ENCODE measurements at places on chromosomes 3 and 15.

DNA sequence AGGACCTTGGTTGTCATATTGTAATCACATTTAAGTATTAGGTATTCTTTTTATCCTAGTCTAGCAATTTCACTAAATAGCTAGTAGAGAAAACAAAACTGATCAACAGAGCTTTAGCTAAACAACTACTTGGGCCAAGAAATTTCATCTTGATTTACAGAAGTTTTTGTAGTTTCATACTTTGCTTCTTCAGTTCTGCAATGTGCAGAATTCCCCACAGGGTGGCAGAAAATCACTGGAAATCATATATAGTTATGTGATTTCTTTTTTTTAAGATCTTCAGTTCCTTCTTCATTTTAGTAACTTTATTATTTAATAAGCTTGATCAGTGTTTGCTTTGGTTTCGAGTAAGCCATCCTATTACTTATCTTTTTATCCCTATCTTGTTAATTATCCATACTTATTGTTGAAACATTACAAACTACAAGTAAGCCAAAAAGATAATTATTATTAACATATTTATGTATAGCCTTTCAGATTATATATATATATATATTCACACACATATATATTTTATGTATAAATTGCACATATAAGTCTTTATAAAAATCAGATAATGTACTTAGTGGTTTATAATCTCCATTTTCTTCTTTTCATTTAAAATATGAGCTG is 2.2 kb upstream of the BNIP2 start:
- DNase-seq, result peak; percentile 24

DNA sequence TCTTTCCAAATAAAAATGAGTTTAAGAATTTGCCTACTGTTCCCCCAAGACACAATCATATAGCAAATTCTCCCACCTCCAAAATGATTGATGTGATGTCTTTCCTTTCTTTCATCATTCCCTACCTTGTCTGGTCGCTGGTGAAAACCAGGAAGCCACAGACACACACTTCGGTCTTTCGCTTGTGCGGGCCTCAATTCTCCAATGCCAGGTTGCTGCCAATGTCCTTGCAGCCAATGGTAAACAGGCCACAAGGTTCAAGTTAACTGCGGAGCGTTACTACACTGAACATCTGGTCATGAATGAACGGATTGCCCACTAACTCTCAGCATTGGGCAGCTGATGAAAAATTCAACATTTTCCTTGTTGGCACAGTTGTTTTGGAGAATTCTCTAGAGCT is 192.2 kb downstream of the FOXP1 start:
- no peak for DNase-seq

DNA sequence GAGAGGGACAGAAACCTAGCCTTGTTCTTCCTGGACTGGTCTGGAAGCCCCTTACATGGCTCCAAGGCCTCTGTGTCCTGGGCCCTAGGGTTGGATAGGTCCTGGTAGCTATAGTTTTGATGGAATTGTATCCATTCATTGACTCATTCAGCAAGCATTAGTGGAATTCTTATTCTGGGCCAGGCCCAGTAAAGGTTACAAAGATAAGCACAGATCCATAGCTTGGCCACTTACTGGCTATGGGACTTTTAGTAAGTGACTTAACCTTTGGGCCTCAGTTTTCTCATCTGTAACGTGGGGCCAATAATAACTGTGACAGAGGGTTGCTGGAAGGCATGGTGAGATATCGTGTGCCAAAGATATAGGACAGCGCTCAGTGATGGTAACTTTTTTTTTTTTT is 13.6 kb upstream of the DAG1 start:
- DNase-seq, result no peak

GRCh38 chr15:61390138-61390537 is 161.0 kb upstream of the RORA start:
- DNase-seq, result no peak

GRCh38 chr15:61364871-61365270 is 135.8 kb upstream of the RORA start:
- DNase-seq, result no peak

DNA sequence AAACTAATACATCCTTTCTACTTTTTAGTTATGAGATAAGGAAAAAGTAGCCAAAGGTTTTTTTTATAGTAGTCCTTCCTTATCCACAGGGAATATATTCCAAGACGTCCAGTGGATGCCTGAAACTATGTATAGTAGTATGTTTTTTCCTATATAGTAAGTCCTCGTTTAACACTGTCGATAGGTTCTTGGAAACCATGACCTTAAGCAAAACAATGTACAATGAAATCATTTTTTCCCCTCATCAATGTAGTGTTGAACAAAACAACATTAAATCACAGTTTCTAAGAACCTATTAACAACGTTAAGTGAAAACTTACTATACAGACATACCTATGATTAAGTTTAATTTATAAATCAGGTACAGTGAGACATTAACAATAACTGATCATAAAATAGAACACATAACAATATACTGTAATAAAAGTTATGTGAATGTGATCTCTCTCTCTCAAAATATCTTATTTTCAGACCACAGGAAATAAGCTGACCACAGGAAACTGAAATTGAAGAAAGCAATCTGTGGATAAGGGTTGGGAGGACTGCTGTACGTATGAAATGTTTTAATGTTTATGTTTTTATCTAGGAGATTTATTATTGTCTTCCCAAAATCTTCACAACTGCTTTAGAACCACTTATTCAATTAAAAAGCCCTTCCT is 20.6 kb downstream of the COPS2 start:
- DNase-seq, result no peak

GRCh38 chr15:27042230-27042629 is 71.2 kb downstream of the GABRG3 start:
- no peak for DNase-seq

DNA sequence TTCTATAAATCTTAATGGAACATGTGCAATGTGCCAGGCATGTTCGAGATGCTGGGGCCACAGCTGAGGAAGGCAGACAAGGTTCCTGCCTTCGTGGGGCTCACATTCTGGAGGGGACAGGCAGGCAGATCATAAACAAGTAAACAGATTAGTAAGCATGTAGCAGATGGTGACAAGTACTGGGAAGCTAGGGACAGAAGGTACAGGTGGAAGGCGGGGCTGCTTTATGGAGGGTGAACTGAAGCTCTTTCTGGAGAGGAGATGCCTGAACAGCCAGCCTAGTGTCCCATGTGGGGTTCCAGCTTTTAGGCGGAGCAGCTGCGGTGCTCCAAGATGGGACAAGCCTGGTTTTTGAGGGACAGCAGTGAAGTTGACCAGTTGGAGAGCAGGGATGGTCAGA is 74.7 kb upstream of the SNRK start:
- no peak for DNase-seq

GRCh38 chr3:15288331-15289035 is 43.9 kb downstream of the SH3BP5 start:
- DNase-seq, result no peak

GRCh38 chr3:32004113-32004765 is 22.7 kb downstream of the ZNF860 start:
- DNase-seq, result no peak

GRCh38 chr3:142444343-142444742 is 3.5 kb downstream of the XRN1 start:
- DNase-seq, result no peak

DNA sequence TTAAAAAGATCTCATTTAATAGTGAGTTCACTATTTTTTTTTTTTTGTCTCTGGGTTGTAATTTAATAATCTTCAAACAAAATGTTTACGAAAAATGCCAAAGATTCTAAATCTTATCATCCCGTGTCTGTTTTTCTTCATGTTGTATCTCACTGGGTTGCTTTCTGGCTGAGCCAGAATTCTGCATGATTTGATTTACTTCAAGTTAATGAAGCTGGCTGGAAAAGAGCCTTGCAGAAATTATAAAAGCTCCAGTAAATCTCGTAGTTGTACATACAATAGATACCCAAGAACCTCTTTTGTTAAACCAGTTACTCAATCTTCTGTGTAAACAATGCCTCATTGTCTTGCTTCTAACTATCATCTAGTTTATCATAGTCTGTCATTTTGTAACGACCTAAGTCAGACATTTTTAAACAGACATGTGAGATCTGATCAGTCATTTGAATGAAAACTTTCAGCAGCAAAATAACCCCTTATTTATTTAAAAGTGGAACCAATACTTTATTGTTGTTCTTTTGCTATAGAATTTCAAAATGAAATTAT is 249.0 kb downstream of the MCTP2 start:
- DNase-seq, result no peak

GRCh38 chr3:187101184-187102072 is 37.9 kb downstream of the RPL39L start:
- DNase-seq, result peak; percentile 42

DNA sequence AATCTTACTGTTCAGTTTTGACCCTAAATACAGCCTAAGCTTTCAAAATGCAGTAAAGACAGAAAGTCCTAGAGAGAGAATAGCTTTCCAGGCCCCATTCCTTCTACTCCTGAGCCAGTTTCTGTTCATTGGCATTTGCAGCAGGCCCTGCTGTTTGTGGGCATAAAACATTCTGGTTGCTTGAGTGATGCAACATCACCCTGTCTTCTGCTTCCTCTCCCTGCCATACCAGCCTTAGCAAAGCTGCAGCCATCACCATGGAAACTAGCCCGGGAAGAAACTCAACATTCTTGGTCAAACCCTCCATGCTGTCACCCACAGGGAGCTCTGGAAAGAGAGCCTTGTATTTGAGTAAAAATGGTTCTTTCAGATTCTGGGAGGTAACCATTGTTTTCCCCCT is 325.7 kb downstream of the MAGI1 start:
- DNase-seq, result no peak

DNA sequence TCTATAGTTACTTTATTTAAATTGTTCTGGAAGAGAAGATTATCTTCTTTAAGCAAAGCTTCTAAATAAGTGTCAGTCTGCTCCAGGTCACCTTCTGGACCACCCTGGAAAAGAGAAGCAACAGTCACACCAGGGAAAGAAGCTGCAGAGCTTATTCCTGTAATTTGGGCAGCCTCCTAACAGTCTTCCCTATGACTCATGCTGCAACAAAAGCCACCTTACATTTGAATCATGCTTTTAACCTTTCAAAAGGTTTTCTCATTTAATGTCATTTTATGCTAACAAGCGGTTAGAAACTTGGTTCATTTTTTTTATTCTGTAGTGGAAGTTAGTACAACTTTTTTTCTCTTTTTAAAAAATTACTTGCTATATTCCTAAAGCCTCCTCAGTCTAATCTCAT is 5.3 kb upstream of the GUCA1C start:
- DNase-seq, result no peak

DNA sequence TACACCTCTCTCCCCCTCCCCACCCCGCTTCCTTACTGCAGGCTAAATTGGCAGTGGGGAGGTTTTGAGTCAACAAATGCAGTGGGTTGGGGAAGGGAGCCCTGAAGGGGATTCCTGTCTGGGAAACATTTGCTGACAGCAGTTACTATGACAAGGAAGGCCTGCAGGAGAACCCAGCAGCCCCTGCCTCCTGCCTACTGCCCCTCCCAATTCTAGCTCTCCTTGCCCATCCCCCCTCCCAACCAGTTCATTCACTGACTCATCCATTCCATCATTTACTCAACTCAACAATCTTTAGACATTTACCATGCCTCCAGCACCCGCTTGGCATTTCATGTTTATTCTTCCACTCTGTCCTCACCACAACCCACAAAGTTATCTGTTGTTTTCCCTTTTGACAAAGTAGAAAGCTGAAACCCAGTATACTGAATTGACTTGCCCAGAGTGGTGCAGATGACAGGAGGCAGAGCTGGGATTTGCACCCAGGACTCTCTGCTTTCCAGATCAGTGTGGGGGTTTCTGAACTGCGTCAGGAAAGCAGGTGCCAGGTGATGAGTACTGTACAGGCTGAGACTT is 75.0 kb downstream of the MAGEF1 start:
- peak; percentile 14 for DNase-seq

GRCh38 chr15:49731187-49732099 is 110.6 kb downstream of the DTWD1 start:
- no peak for DNase-seq

GRCh38 chr3:102006812-102007485 is 157.6 kb downstream of the NFKBIZ start:
- peak; percentile 68 for DNase-seq

DNA sequence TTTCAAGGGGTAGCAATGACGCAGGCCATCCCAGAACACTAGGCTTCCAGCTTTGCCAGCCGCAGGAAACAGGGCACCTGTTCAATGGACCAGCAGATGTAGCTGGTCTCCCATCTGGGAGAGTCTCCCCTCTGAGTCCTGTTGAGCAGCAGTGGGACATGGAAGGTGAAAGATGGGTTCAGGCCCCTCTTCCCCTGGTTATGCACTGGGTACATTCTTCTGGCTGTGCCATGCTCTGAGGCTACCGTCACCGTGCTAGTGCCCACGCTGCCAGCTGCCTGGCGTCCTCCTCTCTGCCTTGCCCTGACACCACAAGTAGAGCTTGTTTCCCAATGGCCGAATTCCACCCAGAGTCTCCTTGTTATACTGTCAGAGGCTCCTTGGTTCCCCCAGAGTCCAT is 63.1 kb downstream of the TLE3 start:
- no peak for DNase-seq

DNA sequence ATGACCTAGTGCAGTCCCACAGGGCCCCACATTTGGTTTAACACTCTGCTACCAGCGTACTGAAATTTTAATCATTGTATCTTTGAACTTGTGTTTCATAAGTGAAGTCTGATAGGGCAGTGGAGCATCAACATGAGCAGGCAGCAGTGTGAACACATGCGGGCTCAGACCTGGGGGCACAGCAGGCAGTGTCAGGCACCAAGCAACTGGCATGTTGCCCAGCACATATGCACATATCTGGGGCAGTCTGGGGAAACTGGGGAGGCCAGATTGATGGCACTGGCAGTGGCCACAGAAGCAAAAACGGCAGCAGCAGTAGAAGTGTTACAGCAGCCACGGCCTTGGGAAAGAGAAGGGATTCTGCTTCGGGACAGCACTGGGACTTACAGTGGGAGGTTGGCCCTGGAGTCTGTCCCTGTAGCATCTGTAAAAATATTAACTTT is 353.9 kb upstream of the KCNMB2 start:
- no peak for DNase-seq

- no peak for DNase-seq
Measured at GRCh38 chr15:28023422-28023821, 75.7 kb downstream of the OCA2 start.

- DNase-seq, result no peak
Measured at GRCh38 chr3:188294113-188294512, 140.2 kb downstream of the LPP start.

DNA sequence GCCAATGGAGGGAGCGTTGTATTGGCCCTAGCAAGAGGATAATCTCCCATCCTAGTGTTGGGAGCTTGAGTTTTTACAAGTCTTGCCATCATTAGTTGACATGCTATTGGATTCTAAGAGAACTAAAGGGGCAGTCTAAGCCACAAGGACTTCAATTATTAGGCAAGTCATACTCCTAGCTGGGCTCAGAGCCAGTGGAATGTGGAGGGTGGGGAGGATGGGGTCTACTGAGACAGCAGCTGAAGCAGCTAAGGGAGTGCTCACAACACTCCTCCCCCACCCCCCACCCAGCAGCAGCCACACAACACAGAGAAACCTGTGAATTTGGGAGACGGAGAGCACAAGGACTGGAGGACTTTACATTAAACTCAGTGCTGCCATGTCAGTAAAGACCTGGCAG is 27.9 kb downstream of the FRG2C start:
- DNase-seq, result no peak

DNA sequence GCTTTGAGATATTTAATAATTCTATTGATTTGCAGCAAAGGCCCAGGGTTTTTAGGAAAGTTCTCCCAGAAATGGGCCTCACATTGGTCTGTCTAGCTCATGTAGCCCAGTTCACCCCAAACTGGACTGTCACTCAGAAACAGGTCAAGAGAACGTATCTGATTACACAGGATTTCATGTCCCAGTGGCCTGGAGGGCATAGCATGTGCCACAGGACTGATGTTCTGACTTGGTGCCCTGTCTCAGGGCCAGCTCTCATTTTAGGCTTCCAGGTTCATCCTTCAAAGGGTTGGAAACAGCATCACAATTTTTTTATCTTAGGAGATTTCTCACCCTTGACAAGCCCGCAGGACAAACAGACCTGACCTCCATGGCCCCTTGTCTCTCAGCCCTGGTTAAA is 398.4 kb upstream of the AZI2 start:
- no peak for DNase-seq

Measured in HS-5 (cell line).